Stimulated activated CD8-positive, alpha-beta memory T cell treated with anti-CD3 and anti-CD28 coated beads, Interleukin-2, amount 100 ng/mL, for 48 hours (primary cell): ENCODE measurements at places on chromosomes 1 and 21.
A peak's percentile ranks its signal among the peaks of the same experiment; 100 is the strongest.

GRCh38 chr21:15095326-15095725 is 30.5 kb upstream of the NRIP1 start:
- no peak for DNase-seq

- DNase-seq = no peak
These were observed 55.2 kb upstream of the GNG12 start for GRCh38 chr1:67888216-67889106.

GRCh38 chr1:235002706-235003300 is 125.8 kb downstream of the TOMM20 start:
- no peak for DNase-seq

DNA sequence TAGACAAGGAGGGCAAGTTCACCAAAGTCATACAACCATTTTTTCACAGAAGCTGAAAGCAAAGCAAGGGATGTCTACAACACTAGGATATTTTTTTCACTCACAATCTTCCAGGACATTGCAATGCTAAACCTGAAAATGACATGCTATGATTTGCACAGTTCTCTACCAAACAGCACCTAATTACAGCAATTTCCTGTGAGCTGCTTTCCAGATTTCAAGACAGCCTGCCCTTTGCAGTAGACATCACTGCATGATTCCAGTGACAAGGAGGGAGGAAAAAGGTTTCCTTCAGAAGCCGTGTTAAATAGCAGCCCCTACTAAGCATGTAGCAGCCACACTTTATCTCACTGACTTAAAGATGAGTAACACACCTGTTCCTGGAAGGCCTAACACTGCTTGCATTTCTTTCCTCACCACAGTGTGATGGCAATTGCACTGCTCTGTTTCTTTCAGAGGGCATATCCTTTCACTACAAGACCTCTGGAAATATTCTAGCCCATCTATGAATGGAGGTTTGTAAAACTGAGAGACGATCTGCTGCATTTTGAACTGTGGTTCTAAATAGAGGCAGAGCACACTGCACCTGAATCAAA is 97.1 kb downstream of the DUSP10 start:
- no peak for DNase-seq

DNA sequence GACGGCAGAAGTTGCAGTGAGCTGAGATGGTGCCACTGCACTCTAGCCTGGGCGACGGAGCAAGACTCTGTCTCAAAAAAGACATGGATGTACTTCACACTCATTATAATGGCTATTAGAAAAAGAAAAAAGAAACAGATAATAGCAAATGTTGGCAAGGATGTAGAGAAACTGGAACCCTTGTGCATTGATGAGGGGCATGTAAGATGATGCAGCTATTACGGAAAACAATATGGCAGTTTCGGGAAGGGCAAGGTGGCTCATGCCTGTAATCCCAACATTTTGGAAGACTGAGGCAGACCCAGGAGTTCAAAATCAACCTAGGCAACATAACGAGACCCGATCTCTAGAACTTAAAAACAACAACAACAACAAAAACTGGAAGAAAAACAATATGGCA is 22.3 kb downstream of the TRIT1 start:
- no peak for DNase-seq

GRCh38 chr1:103145449-103145848 is 37.1 kb upstream of the COL11A1 start:
- no peak for DNase-seq

DNA sequence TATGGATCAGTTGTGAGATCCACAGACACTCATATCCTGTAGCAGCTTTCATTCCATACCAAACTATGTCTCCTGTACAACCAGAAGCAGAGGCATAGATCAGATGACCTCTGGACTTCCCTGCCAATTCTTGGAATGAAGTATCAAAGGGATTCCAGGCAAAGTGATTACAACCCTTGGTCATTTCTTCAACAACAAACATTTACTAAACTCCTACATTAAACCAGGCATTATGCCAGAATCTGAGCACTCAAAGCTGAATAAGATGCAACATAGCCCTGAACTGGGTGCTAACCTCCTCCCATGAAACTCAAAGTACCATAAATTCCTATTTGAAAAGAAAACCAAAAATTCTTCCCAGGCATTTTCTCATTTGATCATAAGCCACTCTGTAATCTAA is 121.2 kb upstream of the SGIP1 start:
- DNase-seq = no peak

DNA sequence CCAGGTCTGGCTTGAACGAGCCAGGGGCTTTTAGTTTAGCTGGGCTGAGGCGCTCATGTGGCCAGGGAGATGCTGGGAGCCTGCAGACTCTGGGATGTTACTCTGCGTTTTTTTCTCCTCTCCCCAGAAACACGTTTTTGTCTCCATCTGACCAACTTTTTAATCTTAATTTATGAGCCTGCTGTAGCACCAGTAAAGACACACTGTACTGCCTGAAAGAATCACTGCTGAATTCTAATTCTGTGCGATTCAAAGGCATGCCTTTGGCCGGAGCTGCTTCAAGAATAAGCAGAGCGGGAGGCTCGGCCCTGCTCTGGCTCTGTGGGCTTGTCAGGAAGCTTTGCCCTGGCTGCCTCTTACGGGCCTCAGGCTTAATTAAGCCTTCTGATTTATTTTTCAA is 129.5 kb downstream of the CAMTA1 start:
- no peak for DNase-seq

GRCh38 chr1:161367684-161368400 is at the start of gene CFAP126:
Gene CFAP126 (minus strand): TSS chr1:161367876. CDS start chr1:161367868, 8 bp downstream.
- DNase-seq = peak; percentile 20

GRCh38 chr1:44964396-44964795 is 22.0 kb downstream of the EIF2B3 start:
- no peak for DNase-seq

GRCh38 chr1:12556368-12556930 is 61.6 kb downstream of the DHRS3 start:
- DNase-seq = no peak

DNA sequence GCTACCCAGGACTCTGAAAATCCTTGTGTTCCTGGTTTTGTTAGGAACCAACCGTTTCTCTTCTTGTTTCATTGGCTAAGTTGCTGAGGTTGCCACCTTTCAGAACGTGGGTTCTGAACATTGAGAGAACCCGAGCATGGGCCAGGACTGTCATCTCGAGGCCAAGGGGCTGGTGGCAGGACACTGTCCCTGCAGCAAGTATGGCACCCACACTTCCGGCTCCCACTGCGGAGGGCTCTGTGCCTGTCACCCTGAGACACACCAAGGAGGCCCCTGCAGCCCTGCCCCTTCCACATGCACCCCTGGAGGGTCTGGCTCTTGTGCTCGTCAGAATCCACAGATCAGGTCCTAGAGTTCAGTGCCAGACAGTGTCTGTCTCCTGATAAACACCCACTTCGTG is 39.1 kb upstream of the LRRC3 start:
- DNase-seq = no peak

DNA sequence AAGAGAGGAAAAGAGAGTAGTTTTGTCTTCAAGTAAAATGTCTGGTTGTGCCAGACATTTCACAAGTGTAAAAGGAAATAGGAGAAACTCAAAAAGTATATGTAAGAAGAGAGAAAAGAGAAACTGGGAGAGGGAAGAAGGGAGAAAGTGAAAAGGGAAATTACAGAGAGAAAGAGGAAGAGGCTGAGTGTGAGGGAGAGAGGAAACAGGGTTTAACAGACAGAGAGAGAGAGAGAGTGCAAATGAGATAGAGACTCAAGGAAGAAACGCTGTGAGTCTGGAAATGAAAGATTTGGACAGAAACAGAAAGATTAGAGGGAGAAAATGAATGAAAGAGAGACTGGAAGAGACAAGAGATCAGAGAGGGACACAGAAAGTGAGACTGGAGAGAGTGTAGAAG is 806.2 kb downstream of the PLA2G4A start:
- DNase-seq = no peak

- no peak for DNase-seq
These were observed 150.9 kb downstream of the ZC3H11B start for GRCh38 chr1:219461981-219462400.

DNA sequence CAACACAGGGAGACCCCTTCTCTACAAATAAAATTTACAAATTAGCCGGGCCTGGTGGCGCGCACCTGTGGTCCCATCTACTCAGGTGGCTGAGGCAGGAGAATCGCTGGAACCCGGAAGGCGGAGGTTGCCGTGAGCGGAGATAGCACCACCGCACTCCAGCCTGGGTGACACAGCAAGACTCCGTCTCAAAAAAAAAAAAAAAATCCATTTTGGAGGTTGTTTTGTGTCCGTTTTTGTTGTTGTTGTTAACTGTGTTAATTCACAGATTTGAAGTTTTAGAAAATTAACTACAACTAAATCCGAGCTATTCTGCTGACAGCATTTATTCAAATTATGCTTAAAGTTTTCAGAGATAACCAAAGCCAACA is 618 bp downstream of the CLCC1 start:
- no peak for DNase-seq

- DNase-seq = no peak
These were observed 20.4 kb upstream of the TTC4 start for GRCh38 chr1:54695221-54695620.

DNA sequence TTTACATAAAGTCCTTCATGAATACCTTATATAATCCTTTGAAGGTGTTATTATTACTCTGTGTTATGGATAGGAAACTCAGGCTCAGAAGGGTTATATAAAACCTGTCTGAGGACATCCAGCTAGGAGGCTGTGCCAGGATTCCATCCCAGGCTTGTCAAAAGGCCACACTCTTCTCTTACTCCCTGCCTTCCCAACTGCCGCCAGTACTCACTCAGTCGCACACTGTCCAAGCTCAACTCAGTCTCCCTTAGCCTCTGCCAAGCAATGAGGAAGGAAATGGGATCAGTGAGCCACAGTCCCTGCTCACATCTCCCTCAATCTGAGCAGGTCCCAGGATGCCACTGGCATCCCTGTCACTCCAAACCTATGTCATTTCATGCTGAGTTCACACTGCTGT is 94.4 kb downstream of the NAV1 start:
- no peak for DNase-seq

GRCh38 chr1:28232558-28233263 is at the start of gene DNAJC8:
Gene DNAJC8 (minus strand): TSS chr1:28233029. CDS start chr1:28232998, 31 bp downstream.
- DNase-seq = peak; percentile 94

GRCh38 chr1:84089867-84090266 is 54.2 kb upstream of the PRKACB start:
- DNase-seq = no peak

GRCh38 chr1:234839663-234840062 is 229.7 kb upstream of the IRF2BP2 start:
- DNase-seq = no peak

DNA sequence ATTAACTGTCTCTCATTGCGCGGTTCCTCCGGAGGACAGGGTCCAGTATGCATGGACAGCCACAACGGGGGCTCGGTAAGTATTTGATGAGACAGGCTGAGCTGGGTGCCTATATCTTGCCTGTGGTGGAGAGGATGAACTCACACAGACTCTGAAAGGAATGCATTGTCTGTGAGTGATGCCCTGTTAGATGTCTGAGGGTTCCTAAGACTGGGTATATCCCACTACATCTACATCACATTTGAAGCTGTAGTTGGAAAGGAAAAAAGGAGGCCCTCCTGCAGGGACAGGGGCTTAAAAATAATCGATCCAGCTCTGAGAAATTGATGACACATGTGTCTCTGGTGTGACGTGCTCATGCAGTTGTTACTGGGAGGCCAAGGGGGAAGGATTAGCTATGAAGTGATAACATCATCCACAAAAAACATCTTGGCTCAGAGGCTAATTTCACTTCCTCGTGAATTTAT is 1.9 kb downstream of the ADARB1 start:
- no peak for DNase-seq

- no peak for DNase-seq
These were observed 260.8 kb downstream of the GPATCH2 start for GRCh38 chr1:217369996-217370551.

DNA sequence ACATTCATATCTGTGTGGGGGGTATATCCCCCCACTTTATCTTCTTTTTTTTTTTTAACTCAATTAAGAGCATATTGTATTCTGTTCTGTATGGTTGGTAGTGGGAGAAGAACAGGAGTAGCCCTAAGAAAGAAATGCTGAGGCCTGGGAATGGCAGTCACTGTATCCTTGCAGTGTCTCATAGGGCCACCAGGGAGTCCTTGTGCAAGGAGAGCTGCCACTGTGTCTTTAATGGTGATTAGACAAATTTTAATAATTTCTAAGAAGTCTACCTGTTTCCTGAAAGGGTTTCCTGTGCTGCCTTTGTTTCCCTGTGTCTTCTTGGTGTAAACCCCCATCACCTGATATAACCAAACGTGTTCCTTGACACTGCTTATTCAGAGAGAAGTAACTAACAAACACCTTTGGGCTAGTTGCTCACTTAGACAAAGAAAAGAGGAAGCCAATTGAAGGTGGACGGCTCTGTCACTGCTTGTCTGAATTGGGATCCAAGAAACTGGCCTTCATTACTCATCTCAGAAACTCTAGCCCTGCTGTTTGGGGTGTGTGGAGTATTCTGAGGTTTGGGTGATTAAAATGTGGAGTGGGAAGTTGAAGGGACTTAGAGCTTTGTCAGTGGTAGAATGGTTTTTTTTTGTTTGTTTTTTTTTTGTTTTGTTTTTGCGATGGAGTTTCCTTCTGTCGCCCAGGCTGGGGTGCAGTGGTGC is 15.2 kb downstream of the GIPC2 start:
- no peak for DNase-seq

- DNase-seq = no peak
These were observed 898.6 kb downstream of the AMY1C start for GRCh38 chr1:104648269-104648691.

- DNase-seq = no peak
These were observed 75.0 kb downstream of the IGSF21 start for GRCh38 chr1:18182398-18183160.

DNA sequence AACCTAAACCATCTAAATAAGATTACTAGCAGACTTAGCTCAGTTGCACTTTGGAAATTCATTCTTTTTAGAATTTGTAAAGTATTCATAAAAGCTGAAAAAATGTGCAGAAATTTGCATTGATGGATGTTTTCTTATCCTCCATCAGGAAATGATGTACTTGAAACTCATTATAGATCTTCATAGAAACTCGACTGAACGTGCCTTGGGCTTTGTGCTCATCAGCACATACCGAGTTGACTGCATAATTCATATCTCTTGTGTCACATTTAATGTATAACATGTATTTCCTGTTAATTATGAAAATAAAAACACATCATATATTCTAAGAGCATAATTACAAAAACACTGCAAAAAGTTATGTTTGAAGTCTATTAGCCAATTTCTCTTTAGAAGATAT is 290.9 kb upstream of the NR5A2 start:
- no peak for DNase-seq

GRCh38 chr1:197781968-197782721 is 6.9 kb upstream of the DENND1B start:
- no peak for DNase-seq
